ENCODE measurements at places on chromosomes 2 and 18.

GRCh38 chr2:62956651-62957050 is 94.0 kb upstream of the OTX1 start:
- no peak for DNase-seq

- DNase-seq, result no peak
Observed at GRCh38 chr2:149427387-149427786, 97.0 kb downstream of the LYPD6 start.

DNA sequence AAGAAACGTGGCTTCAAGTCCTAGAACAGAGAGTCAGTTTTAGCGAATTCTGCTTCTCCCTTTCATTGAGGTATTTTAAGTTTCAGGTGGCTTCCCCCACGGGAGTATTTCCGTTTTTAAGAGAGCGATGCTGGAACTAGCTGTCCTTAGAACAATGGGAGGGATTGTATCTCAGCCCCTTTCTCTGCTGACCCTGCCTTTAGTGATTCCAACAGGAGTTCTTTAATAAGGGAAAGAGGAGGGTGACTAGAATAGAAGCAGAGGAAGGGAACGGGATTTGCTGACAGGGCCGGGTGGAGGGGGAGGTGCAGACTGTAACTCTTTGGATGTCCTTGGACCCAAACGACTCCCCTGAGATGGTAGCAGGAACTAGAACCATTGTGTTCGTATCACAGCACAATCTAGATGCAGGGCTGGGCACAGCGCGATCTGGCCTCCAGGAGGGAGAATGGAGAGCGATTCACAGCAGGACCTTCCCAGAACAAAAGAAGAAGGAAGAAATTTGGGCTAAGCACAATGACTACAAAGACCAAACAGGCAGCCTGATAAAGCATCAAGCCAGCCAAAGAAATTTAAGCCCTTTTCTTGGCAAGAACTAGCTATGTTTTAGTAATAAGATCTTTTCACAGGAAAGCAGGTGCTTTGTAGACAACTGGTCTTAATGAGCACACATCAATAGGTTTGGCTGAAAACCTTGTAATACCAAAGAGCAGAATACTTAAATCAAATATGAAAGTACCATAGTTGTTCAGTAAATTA is 15.8 kb upstream of the RTTN start:
- no peak for DNase-seq

- no peak for DNase-seq
Observed at GRCh38 chr2:20182241-20182931, 42.5 kb downstream of the SDC1 start.

- no peak for DNase-seq
Observed at GRCh38 chr2:68806511-68807109, 64.6 kb downstream of the BMP10 start.

GRCh38 chr2:234804704-234805103 is 147.1 kb upstream of the SH3BP4 start:
- DNase-seq, result no peak

DNA sequence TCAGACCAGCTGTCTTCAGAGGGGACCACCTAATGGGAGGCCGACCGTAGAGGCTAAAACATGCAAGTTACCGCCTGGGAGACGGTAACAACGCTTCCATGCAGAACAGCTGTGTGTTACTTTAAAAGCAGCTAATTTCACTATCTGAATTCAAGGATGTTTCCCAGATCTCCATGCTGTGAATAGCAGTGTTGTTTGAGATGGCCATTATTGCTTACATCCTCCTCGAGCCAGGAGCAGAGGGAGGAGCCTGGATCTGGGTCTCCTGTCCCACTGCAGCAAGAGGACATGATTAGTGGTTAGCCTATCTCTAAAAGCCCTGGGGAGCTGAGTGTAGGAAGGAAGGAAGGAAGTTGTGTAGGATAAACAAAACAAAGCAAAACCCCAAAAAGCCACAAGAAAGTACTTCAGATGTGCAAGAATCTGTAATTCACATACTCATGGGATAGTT is 50.9 kb downstream of the ACTR2 start:
- no peak for DNase-seq

GRCh38 chr2:226256237-226256636 is 543.4 kb downstream of the IRS1 start:
- no peak for DNase-seq

DNA sequence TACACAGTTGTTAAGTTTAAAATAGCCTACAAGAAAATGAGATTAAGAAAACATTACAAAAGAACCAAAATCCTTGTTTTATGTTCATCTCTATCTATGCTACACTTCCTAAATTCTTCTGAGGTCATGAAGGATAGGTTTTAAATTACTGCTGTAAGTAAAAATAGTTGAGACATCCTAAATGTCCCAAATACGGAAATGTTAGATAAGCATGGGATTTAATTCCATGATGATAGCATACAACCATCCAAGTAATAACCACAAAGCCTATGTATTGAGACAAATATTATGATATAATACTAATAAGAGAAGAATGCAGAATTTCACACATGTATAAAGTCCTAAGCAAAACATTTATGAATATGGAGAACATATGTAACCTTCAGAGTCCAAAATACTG is 34.1 kb downstream of the PIEZO2 start:
- no peak for DNase-seq

GRCh38 chr2:174774886-174775285 is 10.6 kb upstream of the CHRNA1 start:
- no peak for DNase-seq

- no peak for DNase-seq
Observed at GRCh38 chr2:195633974-195634373, 23.1 kb upstream of the SLC39A10 start.

- DNase-seq, result peak; percentile 27
Observed at GRCh38 chr2:25320077-25320476, 21.6 kb downstream of the DNMT3A start.

- peak; percentile 38 for DNase-seq
Observed at GRCh38 chr2:45857867-45858520, 206.5 kb downstream of the PRKCE start.

All from naive B cell (primary cell).